Stimulated activated CD4-positive, alpha-beta T cell treated with anti-CD3 and anti-CD28 coated beads, Interleukin-2, amount 100 ng/mL, for 48 hours (primary cell): ENCODE measurements at places on chromosomes 11 and 22.

DNA sequence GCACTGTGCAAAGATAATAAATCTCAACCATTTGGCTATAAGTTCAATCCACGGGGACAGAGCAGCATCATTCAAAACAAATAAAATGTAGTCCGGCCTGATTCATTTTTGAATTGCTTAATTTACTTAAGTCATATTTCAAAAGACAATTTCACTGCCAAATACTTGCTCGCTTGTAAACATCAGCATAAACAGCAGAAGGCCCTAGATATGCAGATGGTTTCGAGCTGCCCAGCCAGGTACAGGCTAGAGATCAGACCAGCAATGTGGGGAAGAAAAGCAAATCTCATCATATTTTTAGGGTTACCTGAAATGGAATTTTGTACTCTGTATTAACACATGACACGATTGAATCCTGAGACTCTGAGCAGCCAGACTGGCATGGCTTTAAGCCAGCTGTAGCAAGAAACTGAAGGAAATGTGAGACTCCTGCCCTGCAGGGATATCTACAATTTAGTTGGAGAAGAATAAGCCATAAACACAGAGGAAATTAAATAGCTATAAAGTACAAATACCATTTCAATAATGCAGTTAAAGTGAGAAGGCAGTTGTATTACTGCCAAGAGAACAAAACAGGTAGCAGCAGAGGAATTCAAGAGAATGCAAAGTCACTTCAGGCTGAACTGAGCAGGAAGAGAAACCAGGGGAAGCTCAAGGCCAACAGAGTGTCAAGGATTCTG, 440.3 kb downstream of the ETS1 start:
- no peak for DNase-seq

GRCh38 chr22:47173535-47174021, 411.1 kb downstream of the TBC1D22A start:
- DNase-seq, result no peak

DNA sequence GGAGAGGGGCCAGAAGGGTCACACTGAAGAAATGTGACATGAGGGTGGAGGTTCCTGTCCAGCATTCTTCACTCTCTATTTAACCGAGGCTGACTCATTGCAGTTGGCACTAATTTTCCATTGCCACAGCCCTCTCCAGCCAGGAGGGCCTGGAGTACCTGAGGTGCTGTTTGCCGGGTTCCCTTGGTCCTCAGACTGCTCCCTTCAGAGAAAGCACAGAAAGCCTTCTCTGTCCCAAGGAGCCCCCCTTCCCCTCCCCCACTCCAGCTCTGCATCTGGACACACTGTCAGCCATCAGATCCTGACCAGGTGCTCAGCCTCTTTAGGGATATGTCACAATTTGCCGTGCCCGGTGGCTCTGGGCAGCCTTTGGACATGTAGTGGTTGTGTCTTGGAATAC, 3.2 kb upstream of the C11orf91 start:
- no peak for DNase-seq

- DNase-seq, result no peak
Observed at GRCh38 chr11:68064926-68065325, 26.1 kb downstream of the TCIRG1 start.

GRCh38 chr11:102276362-102276761, 40.9 kb upstream of the BIRC3 start:
- DNase-seq, result no peak

GRCh38 chr11:111301004-111301841, 2.9 kb downstream of the POU2AF3 start:
- no peak for DNase-seq

DNA sequence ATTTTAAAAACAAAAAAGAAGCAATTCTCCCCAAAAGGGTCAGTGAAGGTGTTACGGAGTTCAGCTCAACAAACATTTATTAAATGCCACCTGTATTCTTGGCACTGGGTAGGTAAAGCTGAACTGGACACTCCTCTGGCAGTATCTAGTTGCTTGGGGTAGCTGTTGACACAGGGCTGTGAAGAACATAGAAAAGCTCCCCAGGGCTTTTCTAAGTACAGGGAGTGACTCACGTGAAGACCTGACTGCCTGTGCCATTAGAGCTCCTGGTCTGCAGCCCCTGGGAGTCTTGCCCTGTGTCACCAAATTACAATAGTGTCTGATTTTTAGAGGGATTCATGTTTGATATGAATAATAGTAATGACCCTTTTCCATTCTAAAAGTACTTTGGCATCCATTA, 43.6 kb downstream of the COA4 start:
- DNase-seq, result no peak

- DNase-seq, result no peak
Observed at GRCh38 chr11:129657866-129658525, 157.7 kb upstream of the TMEM45B start.

- no peak for DNase-seq
Observed at GRCh38 chr11:44488165-44488965, 77.1 kb upstream of the CD82 start.

GRCh38 chr11:131246663-131247062, 123.8 kb upstream of the NTM start:
- no peak for DNase-seq

GRCh38 chr11:111137846-111138245, 107.7 kb upstream of the POU2AF2 start:
- no peak for DNase-seq

- DNase-seq, result no peak
Observed at GRCh38 chr22:31497148-31497938, 1.0 kb downstream of the SFI1 start.

GRCh38 chr11:132901638-132902471, 630.4 kb downstream of the OPCML start:
- no peak for DNase-seq

- no peak for DNase-seq
Observed at GRCh38 chr11:37390576-37391083, 792.6 kb upstream of the RAG2 start.

DNA sequence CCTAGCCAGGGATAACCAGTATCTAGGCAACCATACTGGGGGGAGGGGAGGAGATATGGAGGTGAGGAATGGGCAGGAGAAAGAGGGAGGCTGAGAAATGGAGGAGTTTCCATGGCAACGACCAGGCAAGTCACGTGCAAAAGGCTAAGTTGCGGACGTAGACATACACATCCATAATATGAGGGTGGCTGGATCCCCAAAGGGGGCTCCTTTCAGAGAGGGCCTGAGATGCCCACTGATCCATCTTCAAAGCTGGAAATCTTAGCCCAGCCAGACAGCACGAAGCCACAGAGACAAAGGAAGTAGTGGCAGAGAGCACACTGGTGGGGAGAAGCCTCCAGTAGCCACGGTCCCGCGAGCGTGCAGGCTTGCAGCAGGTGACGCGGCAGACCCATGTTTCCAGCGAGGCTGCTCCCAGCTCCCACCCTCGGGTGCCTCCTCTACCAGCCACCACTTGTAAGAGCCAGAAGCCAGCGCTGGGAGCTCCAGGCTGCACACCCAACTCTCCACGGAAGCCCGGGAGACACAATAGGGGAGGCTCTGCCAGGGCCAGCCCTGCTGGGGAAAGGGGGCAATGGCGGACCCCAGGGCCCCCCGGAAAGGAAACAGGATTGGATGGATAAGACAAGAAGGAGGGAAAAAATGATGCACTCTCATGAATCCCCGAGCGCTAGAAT, 938 bp downstream of the FXYD6 start:
- no peak for DNase-seq

- no peak for DNase-seq
Observed at GRCh38 chr11:119764108-119764868, 35.3 kb upstream of the NECTIN1 start.

DNA sequence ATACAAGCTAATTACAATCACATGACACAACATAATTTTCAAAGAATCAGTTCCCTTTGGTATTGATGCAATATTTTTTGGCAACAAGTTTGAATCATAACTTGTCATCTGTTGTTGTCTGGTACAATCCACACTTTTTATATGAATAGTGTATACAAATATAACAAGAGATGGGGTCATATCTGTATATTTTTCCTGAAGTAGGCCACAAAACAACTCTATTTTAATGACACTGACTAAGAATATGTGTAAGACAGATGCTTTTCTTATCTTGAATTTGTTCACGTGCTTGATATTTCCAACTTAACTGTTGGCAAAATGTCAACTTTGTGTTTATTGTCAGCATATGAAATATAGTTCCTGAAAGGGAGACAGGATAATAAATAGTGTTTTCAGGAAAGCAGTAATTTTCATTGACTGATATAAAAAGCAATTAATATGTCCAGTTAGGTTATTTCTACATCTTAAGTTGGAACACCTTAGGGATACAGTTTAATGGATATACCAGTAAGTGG, 27.9 kb downstream of the NOX4 start:
- no peak for DNase-seq

DNA sequence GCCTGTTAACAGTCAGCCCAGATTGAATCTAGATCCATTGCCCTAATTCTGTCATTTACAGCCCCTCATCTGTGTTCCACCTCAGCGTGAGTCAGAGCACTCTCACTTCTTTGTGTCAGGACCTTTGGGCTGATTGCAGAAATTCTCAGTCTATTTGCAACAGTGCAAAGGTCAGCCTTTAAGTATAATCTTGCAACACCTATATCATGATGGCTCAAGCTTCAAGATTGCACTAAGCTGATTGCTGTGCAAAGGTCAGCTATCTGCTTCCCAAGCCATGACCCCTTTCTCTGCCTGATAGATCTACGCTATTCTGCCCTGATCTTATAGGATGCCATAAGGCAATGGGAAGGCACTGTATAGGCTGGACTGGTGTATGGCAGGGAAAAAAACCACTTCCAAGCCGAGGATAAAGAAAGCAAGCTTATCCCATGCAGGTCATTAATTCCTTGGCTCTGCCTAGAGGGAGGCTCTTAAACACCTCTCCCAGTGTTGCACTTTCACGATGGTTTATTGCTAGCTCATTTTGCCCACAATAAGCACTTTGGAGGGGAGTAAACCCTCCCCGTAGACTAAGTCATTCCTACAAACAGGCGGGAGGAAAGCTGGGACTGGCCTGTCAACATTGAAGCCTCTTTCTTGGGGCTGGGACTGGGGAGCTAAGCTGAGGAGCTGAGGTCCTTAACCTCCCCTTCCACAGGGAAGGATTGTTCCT, 100.6 kb downstream of the RRAS2 start:
- no peak for DNase-seq

DNA sequence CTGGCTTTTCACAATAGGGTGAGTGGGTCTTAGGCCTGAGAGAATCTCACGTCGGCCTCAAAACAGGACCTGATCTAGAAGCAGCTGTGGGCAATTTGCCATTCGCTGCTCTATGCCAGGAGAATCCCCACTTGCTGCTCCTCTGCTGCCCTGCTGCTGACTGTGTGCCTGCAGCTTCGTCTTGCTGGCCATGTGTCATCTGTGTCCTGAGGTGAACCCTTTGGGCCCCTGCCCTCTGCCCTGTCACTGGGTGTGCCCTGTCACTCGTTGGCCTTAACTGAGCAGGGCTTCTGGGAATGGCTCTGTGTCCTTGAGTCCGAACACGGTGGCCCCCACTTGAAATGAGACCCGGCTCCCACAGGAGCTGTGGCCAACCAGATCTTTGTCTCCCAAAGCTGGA, 6.2 kb downstream of the NAA40 start:
- no peak for DNase-seq

DNA sequence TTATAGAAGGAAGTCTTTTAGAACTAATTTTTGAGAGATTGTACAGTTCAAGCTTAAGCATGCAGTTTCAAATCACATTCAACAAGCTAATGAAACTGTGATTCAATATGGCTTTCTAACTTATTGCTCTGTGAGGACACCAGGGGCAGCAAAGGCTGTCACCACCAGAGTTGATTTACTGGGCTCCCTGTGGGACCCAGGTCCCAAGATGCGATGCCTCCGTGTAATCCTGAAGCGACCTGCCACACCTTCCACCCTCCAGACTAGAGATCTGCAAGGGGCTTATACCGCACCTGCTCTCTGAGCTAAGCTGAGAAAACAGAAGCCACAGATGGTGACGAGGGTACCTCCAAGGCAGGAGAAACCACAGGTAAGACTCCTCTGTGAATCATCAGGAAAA, 918 bp upstream of the OR51Q1 start:
- DNase-seq, result no peak

DNA sequence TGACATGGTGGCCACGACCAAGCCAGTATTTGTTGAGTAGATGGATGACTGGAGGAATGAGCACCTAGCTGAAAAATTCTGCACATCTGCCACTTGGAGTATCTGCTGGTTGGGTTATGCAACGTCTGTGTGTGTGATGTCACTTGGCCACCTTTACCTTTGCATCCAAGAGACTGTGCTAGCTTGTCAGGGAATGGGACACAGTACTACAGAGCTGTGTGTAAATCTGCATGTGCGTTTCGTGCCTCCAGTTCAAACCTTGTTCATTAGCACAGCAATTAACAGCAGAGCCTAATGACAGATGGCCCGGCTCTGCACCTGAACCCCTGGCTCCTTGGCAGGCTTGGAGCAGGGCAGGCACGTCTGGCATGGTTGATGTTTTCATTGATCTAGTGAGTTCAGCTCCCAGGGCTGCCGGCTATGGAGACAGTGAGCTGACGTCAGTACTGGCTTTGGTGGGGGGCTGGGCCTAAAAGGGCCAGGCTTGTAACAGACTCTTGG, 188.4 kb upstream of the NAV2 start:
- DNase-seq, result no peak

- DNase-seq, result no peak
Observed at GRCh38 chr11:17649696-17650095, 69.7 kb upstream of the MYOD1 start.

GRCh38 chr11:1075341-1075911, 752 bp downstream of the MUC2 start:
- no peak for DNase-seq

DNA sequence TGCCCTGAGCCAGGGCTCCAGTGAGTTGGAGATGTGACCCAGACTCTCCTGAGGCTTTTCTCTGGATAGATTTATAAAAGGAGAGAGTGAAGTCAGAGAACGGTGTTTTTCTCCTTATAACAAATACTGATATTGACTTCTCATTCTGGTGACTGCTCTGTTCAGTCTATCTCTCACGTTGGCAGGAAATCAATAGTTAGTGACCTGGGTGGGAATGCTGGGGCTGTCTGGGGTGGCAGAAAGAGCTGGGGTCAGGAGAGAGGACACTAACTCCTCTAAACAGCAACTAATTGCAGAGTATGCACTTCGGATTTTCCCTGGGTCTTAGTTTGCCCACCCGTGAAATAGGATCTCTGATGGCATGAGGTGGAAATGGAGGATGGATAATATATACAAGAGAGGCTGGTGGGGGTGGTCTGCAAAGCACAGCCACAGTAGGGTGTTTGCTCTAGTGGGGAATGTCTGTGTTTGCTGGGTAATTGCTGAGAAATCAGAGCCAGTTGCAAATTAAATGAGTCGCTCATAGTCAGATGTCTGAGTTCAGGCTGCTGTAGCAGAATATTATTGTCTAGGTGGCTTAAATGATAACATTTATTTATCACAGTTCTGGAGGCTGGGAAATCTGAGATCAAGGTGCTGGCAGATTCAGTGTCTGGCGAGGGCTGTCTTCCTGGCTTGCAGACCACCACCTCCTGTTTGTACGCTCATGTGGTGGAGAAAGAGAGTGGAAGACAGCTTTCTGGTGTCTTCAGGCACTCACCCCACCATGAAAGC, 167.8 kb downstream of the MYO18B start:
- no peak for DNase-seq

- DNase-seq, result no peak
Observed at GRCh38 chr22:25363474-25363873, 144.0 kb downstream of the CRYBB2 start.
